Lower lobe of right lung (tissue), 2 donors: ENCODE measurements at places on chromosomes 7 and 10.

- DNase-seq, result no peak
Observed at GRCh38 chr7:27593226-27593625, 69.5 kb downstream of the HIBADH start.

- DNase-seq, result no peak
Observed at GRCh38 chr7:17236603-17237002, 61.8 kb upstream of the AHR start.

DNA sequence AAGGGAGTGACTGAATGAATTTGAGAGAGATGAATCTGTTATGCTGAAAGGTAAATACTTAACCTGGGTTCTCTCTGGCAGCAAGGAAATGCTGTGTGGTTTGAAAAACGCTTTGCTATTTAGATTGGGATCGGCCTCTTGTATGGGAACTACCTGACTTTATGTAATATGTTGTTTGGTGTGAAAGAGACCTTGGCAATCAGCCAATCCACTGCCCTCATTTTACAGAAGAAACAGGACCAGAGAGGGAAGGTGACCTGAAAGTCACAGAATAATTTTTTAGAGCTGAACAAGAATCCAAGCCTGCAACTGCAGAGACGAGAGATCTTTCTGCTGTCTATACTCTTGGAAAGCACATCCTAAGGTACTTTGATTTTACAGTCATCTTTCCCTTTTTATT lies 1.0 kb downstream of the BUD31 start:
- no peak for DNase-seq

- DNase-seq, result no peak
Observed at GRCh38 chr10:16816830-16817124, 447 bp downstream of the RSU1 start.

- DNase-seq, result no peak
Observed at GRCh38 chr7:8739837-8740236, 306.4 kb downstream of the NXPH1 start.

DNA sequence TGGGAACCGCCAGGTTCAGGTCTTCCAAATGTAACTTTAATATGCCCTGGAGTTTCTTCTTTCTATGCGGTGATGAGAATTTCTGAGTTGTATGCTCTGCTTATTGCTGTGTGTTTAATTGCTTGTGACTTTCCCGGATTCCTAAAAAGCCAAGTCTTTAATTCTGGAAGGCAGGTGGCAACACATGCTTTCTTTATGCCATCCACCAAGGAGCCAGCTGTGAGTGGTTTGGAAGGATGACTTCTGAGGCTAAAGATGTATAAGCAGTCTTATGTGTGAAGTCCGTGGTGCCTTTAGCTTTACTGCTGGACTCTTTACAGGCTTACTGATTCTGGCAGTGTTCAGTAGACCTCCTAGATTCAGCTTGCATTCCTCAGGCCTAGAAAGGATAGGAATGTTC lies 3.1 kb downstream of the SDK1 start:
- DNase-seq, result no peak

DNA sequence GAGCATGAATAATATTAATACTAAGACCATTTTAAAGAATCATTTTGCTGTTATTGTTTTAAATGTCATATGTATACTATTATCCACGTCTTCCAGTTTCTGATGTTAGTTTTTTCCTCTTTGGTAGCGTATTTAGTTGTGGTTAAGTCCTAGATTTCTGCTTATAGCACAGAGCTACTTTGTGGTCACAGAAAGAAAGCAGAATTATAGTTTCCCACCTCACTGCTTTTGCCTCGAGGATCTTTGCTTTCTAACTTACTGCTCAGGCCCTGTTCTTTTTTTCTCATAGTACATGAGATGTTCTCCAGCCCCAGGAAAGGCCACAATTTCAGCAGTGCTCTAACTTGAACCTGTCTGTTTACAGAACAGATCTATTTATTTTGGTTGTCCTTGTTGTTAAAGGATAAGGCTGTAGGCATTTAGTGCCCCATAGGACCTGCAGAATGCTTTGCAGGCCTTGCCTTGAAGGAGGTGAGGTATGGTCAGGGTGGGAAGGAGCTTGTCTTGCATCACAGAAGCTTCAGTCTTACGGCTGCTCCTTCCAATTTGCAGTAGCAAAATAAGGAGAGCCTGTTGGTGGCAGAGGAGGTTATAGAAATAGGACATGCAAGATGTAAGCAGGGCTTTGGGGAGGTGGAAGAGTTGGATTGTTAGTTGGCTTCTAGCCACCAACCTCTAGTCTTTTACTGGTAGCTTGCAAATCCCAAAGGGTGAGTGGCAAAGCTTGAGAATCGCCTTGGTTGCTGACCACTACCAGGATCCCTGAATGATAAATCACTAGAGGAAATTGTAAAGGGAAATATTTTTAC lies 129.1 kb downstream of the LRRC4 start:
- DNase-seq, result no peak
